T-helper 2 cell (primary cell): ENCODE measurements at places on chromosomes 4 and X.

GRCh38 chr4:163071308-163071707, 95.4 kb downstream of the NAF1 start:
- DNase-seq, result no peak

GRCh38 chr4:163534056-163534455, 39.6 kb downstream of the TMA16 start:
- no peak for DNase-seq

- no peak for DNase-seq
Observed at GRCh38 chr4:74305000-74305399, 3.3 kb upstream of the EPGN start.

DNA sequence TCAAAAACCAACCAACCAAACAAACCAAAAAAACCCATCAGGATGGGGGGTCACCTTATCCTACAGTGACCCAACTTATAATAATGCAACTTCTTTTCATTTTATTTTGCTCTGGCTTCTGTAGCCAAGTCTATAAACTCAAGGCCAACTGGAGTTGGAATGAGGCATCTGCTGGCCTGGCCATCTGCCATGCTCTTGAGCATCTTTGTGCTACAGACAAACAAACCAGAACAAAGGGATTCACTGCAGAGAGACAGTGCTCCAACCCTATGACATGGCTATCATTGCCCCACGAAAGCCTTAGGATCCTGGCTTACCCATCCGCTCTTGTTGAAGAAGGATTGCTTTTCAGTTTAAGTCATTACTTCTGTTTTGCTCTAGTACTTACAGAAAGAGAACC, 49.2 kb upstream of the SCRG1 start:
- DNase-seq, result no peak

GRCh38 chrX:70219938-70220764, 14.3 kb upstream of the AWAT1 start:
- no peak for DNase-seq

DNA sequence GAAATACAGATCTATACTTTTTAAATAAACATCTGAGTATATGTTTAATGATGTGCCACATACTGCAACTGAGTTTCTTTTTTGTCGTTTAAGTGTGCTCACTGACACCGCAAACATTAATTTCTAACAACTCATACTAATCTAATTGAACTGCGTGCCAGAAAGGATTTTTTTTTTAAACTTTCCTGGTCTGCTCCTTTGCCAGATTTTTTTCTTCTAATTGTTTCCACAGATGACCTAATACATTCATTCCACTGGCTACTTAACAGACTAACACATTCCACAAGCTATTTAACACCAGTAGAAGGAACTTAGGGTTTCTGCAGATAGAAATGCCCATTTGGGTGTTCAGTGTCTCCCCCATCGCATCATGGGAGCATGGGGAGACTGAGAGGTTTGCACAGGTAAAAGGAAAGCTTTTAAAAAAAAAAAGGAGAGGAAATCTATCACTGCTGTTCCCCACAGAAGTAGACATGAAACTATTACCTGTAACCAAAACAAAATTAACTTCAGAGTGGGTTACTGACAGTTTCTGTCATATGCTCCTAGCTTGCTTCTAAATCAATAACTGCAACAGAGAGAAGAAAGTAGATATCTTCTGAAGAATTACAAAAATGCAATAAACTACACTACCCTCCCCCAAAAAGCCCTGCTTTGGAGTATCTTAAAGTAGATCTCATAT, 31.6 kb downstream of the SH3KBP1 start:
- DNase-seq, result no peak

DNA sequence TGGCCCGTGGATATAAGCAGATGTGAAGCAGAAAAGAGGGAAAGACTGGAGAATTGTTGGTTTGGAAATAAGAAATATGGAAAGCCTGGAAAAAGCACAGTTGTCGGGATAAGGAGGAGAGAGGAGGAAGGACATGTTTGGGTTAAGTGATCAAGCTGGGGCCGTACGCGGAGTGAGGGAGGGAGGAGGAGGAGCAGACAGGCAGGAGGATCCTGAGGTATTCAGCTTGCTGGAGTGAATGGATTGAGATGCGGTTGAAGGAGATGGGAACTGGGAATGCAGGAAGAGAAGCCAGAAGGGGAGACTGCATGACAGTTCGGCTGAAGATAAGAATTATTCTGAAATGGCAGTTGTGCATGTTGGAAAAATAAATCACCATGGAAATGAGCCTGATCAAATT, 21.2 kb downstream of the ZFP42 start:
- no peak for DNase-seq

DNA sequence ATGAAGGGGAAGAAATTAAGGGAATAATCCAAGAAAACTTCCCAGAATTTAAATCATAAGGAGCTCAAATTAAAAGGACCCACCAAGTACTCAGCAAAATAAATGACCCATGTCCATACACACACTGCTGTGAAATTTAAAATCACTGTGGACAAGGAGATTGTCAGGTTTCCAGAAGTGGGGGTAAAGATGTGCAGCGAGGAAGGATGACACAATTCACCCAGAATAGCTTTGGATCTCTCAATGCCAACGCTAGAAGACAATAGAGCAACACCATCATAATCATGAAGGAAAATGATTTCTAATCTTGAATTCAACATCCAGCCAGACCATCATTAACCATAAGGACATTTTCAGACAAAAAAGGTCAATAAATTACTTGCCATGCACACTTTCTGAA, 65.7 kb downstream of the CASK start:
- no peak for DNase-seq

- DNase-seq, result no peak
Observed at GRCh38 chr4:171573181-171573580, 240.0 kb upstream of the GALNTL6 start.
